Urinary bladder (tissue), 4 donors: ENCODE measurements at places on chromosomes 7 and 10. TPM values are rescaled to one million over a fixed set of nuclear protein-coding genes. Genes with fewer than 3 reads are reported as not detected.

DNA sequence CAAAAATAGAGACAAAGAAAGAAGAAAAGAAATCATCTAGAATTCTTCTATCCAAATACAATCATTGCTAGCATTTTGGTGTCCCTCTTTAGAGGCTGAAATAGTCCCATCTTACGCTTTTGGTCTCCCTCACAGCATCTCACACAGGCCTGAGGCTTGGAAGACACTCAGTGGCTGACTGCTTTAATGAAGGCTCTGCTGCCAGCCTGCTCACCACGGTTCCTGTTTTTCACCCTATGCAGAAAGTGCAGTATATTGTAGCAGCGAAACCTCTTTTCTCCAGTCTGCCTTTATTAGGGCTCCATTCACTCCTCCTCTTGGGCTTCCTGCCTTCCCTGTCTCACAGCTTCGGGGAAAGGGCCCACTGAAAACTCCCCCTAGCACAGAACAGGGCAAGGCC, 102.2 kb downstream of the JCAD start:
- DNase-seq = no peak

DNA sequence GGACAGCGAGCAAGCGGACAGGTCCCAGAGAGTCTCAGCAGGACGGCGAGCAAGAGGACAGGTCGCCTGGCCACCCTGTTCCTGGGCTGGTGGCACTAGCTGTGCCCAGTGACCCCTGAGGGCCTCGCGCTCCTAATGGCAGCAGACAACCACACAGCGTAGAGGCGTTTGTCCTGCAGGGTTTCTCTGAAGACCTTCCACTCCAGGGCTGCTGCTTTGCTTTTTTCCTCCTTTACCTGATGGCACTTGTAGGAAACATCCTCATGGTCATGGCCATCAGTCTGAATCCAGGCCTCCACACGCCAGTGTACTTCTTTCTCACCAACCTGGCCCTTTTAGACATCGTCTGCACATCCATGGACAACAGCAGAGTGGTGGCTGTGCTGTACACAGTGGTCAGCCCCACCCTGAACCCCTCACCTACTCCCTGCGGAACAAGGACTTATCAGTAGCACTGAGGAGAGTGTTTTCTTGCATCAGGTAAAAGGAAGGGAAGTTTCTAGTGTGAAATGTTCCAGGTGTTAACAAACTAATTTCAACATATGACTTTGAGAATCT, 27.4 kb downstream of the SCART1 start:
- no peak for DNase-seq

DNA sequence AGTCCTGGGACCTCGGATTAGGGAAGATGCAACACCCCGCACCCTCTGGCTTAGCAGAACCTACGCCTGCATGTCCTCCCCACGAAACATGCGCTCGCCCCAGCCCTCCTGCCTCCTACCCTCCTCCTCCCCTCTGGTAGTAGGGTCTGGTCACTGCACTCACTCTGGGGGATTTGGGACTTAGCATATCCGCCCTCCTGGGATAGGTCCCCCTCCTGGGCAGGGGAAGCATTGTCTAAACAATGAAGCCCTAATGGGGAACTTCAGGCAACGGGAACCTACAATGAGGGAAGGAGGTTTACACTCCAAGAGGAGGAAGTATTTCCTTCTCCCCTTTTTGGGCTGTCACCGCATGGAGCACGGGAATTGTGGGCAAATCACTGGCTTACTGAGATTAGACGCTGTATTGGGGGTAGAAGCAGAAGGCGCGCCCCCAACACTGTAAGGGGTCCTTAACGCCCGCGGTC, 892 bp downstream of the CRHR2 start:
- DNase-seq = no peak

GRCh38 chr10:80516506-80517075, 21.1 kb upstream of the SH2D4B start:
- no peak for DNase-seq

- no peak for DNase-seq
Observed at GRCh38 chr7:1425292-1426136, 33.8 kb downstream of the MICALL2 start.

DNA sequence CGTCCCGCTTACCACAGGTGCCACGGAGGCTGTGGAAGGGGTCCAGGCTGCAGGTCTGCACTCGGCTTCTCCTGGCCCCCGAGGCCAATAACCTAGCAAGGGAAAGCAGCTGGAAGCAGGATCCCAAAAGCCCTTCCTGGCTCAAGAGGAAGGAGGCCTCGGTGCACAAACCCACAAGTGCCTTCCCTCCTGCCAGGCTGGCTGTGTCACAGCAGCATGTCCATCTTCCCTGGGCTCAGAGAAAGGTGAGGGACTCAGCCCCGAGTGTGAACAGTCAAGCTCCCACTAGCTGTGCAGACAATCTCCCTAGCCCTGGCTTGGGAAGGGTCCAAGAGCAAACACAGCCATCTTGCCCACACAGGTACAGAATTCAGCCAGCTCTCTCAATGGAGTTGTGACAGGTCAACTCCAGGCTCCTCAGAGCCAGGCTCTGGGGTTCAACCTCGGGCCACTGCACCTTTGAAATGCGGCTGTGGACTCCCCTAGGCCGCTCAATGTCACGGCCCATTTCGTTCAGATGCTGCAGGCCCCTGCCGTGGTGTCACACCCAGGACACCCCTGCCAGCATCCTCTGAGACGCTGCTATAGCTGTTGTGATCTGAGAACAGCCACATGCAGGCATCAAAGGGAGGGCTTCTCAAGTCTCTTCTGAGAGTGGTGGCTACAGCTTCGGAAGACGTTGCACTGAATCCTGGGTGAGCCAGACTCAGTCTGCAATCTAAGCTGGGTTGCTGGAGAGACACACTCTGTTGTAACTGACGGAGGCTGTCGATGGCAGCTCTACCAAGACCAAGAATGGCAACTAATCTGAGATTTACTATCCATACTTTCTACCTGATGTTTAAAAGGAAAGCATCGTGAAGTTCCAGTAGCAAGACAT, 137.9 kb downstream of the DIP2C start:
- DNase-seq = no peak

The TMEM140 gene
- 9.2 TPM for total RNA-seq

The RBP3 gene
- not detected for total RNA-seq

The AGR2 gene
- total RNA-seq = 88.3 TPM

The VIPR2 gene
- total RNA-seq = 2.0 TPM
